MCF 10A (cell line): ENCODE measurements at places on chromosomes 7 and 10. TPM values are rescaled to one million over a fixed set of nuclear protein-coding genes. Genes with fewer than 3 reads are reported as not detected.

CTAGE6 gene
- total RNA-seq, result not detected in 2 replicates

SPDYE5 gene
- 0.12 and 0.16 TPM in 2 replicates for total RNA-seq

NANOS1 gene
- 2.2 and 3.8 TPM in 2 replicates for total RNA-seq

ZNF783 gene
- total RNA-seq, result 39.5 and 49.0 TPM in 2 replicates

ATP6V0A4 gene
- total RNA-seq, result 0.40 and 0.64 TPM in 2 replicates

SEMA3D gene
- not detected in 2 replicates for total RNA-seq

ACBD7 gene
- 0.54 and 0.63 TPM in 2 replicates for total RNA-seq

ADAMTS14 gene
- total RNA-seq, result 0.25 TPM in 1 of 2 replicates, not detected in the other

HOXA11 gene
- total RNA-seq, result 0.29 and 0.84 TPM in 2 replicates

PNLIPRP1 gene
- not detected in 2 replicates for total RNA-seq

CASTOR2 gene
- 2.2 and 2.6 TPM in 2 replicates for total RNA-seq

PAPSS2 gene
- total RNA-seq, result 1.0 and 1.4 TPM in 2 replicates

SFTPA1 gene
- total RNA-seq, result not detected in 2 replicates

ACTL6B gene
- total RNA-seq, result not detected in 2 replicates

HOXA7 gene
- total RNA-seq, result 0.29 and 0.44 TPM in 2 replicates

FIGNL1 gene
- total RNA-seq, result 10.7 and 14.5 TPM in 2 replicates

SLC26A5 gene
- not detected in 2 replicates for total RNA-seq

ZNF804B gene
- not detected in 2 replicates for total RNA-seq

ICA1 gene
- total RNA-seq, result 26.3 and 31.5 TPM in 2 replicates

MOGAT3 gene
- not detected in 2 replicates for total RNA-seq

GCK gene
- not detected in 2 replicates for total RNA-seq

ODAD2 gene
- total RNA-seq, result 0.28 and 1.3 TPM in 2 replicates

TRIM50 gene
- total RNA-seq, result not detected in 2 replicates

IPMK gene
- 5.2 TPM in 2 replicates for total RNA-seq

EN2 gene
- total RNA-seq, result not detected in 2 replicates

NPC1L1 gene
- total RNA-seq, result 0.07 TPM in 1 of 2 replicates, not detected in the other

DPYSL4 gene
- total RNA-seq, result 0.21 TPM in 1 of 2 replicates, not detected in the other

UNCX gene
- total RNA-seq, result not detected in 2 replicates

NPSR1 gene
- total RNA-seq, result not detected in 2 replicates

OPN1SW gene
- not detected in 2 replicates for total RNA-seq

ERVW-1 gene
- not detected in 2 replicates for total RNA-seq

LLCFC1 gene
- total RNA-seq, result not detected in 2 replicates

GIMAP2 gene
- not detected in 2 replicates for total RNA-seq

CRPPA gene
- 0.81 and 1.1 TPM in 2 replicates for total RNA-seq

C10orf53 gene
- total RNA-seq, result not detected in 2 replicates

HABP2 gene
- total RNA-seq, result not detected in 2 replicates

MINPP1 gene
- 12.3 and 14.9 TPM in 2 replicates for total RNA-seq

NEUROG3 gene
- total RNA-seq, result not detected in 2 replicates

FGF8 gene
- not detected in 2 replicates for total RNA-seq

GIGYF1 gene
- total RNA-seq, result 37.6 and 40.1 TPM in 2 replicates

CLEC2L gene
- not detected in 2 replicates for total RNA-seq

NKX6-2 gene
- not detected in 2 replicates for total RNA-seq

LIPJ gene
- not detected in 2 replicates for total RNA-seq

FRMPD2 gene
- 0.98 and 1.3 TPM in 2 replicates for total RNA-seq

PCDH15 gene
- not detected in 2 replicates for total RNA-seq

BLNK gene
- 1.0 and 1.1 TPM in 2 replicates for total RNA-seq
